ENCODE measurements at places on chromosomes 7 and 10.
A peak's percentile ranks its signal among the peaks of the same experiment; 100 is the strongest.

DNA sequence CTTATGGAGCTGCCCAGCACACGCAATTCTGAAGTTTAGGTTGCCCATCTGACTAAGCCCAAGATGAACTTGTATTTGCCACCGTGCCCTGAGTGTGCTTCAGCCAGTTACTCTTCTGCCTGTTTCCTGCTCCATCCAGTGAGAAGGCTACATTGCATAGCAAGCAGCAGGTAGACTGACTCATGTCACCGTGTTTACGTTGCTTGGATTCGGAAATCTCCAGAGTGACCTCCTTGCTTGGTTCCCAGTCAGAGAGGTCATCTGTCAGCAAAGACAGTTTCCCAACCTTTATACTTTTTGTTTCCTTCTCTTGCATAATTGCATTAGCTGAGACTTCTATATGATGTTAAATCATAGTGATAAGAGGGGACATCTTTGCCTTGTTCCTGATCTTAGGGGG, 30.9 kb downstream of the NACAD start:
- no peak for DNase-seq

GRCh38 chr7:108408296-108408991, 47.8 kb downstream of the NRCAM start:
- no peak for DNase-seq

DNA sequence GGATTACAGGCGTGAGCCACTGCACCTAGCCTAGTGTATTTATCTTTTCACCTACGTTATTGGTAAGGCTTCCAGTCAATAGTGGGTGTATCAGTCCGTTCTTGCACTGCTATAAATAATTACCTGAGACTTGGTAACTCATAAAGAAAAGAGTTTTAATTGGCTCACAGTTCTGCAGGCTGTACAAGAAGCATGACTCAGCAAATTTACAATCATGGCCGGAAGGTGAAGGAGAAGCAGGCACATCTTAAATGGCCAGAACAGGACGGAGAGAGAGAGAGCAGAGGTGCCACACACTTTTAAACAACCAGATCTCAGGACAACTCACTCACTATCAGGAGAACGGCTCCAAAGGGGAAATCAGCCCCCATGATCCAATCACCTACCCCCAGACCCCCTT, 873.3 kb upstream of the AUTS2 start:
- no peak for DNase-seq

GRCh38 chr7:79548727-79549126, 95.3 kb upstream of the MAGI2 start:
- no peak for DNase-seq

GRCh38 chr10:51786016-51786683, 86.8 kb upstream of the CSTF2T start:
- DNase-seq: no peak

- DNase-seq: no peak
Measured at GRCh38 chr10:112429147-112429546, 17.6 kb downstream of the ZDHHC6 start.

GRCh38 chr7:29496355-29497020, 67.1 kb upstream of the PRR15 start:
- no peak for DNase-seq

- no peak for DNase-seq
Measured at GRCh38 chr7:98771519-98771918, 98.3 kb downstream of the TMEM130 start.

- no peak for DNase-seq
Measured at GRCh38 chr10:123884907-123885381, 6.7 kb downstream of the CPXM2 start.

DNA sequence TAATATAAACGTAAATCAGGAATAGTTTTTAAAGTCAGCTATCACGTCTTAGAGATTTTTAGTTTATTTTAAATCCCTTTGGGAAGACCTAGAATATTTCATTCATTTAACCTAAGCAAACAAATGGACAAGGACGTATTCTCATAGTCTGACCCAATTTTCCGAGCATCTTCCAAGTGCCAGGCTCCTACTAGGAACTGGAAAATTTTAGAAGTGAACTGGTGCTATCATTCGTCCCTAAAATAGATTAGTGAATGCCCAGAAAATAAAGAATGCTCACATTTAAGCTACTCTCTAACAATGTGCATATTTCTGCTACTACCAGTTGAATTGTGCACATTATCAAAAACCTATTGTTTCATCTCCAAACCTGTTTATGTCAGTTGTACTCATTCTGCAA, 120.1 kb downstream of the ZFAND4 start:
- no peak for DNase-seq

DNA sequence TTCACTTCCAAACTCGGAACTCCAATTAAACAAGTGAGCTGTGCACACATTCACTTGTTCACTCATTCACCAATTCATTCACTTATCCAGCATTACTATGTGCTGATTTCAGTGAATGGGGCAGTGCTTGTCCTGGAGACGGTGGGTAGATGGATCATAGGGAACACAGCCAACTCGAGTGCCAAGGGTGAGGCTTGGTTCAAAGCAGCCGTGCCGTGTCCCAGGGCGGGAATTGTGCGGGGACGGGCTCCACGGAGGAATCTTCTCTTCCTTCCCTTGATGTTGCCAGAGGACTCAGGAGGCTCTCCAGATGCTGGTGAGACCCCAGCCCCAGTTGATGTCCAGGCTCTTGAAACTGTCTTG, 2.9 kb downstream of the SH2D4B start:
- no peak for DNase-seq

GRCh38 chr10:80356563-80356988, at the start of the genes DYDC1 and DYDC2:
Gene DYDC1, minus strand, starts transcription at chr10:80356755. Its CDS starts 4,154 bp downstream, at chr10:80352601.
Gene DYDC2, plus strand, starts transcription at chr10:80356781. Its CDS starts 5,663 bp downstream, at chr10:80362444.
- peak; percentile 41 for DNase-seq

DNA sequence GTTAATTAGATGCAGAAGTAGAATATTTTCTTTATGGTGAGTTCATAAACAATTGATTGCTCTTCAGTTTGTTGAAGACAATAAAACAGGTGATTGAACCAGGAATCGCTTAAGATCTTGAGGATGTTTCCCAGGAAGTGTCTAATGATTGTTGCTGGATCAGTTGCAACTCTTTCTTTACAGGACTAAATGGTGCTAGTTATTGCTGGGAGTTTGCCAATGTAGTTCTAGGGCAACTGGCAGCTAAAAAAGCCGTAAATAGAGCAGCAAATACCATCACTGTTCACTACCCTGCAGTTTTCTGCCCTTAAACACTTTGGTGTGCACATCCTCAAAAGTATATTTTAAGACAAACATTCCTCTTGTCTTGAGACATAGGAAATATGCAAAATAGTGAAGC, 119.2 kb upstream of the ANK3 start:
- DNase-seq: no peak

- no peak for DNase-seq
Measured at GRCh38 chr10:11235771-11236170, 218.1 kb downstream of the CELF2 start.

GRCh38 chr7:1246871-1247526, 14.3 kb downstream of the UNCX start:
- no peak for DNase-seq

- no peak for DNase-seq
Measured at GRCh38 chr7:130398526-130399090, 18.3 kb downstream of the CPA1 start.

- DNase-seq: no peak
Measured at GRCh38 chr10:77744245-77744644, 106.6 kb upstream of the KCNMA1 start.

DNA sequence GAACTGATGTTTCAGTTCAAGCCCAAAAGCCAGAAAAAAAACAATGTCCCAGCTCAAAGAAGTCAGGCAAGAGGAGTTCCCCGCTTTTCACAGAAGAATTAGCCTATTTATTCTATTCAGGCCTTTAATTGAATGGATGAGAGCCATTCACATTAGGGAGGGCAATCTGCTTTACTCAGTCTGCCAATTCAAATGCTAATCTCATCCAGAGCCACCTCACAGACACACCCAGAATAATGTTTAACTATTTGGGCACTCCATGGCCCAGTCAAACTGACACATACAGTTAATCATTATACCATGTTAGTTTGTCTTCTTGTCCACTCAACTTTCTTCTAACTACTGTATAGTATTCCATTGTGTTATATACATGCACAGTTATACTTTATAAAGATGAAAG, 2.6 kb upstream of the NPSR1 start:
- DNase-seq: no peak

DNA sequence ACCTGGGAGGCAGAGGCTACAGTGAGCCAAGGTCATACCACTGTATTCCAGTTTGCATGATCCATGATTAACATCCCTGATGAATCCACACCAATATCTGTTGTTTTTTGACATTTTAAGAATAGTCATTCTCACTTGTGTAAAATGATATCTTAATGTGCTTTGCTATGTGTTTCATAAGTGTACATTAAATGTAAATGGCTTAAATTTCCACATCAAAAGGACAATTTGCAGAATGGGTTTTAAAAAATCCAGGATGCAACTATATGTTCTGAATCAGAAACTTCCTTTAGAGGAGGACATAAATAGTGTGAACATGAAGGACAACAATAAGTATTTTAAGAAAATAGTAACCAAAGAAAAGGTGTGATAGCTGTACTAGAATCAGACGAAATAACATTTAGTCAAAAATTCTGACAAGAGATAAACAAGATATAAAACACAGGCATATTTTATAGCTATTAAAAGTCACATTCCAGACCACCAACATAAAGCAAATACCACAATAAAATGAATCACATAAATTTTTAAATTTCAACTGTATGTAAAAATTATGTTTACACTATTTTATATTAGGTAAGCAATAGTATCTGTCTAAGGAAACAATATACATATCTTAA, 42.4 kb downstream of the AKR1C3 start:
- no peak for DNase-seq

GRCh38 chr10:84243759-84244158, 1.1 kb upstream of the RGR start:
- DNase-seq: no peak

DNA sequence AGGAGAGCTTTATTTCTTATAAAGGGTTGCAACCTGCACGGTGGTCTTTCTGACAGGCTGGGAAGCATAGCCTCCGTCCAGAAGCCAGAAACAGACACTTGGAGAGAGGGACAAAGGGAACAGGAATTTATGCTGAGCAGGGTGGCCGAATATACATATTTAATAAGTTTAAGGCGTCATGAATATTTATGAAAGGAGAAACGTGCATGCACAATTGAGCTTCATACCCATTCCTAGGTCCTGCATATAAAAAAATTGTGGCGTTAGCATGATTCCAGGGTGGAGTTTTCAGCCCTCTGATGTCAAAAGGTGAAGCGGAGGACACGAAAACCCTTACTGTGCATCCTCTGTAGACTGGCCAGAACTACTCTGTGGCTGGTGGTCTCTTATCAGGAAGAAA, 10.7 kb downstream of the CCDC126 start:
- DNase-seq: no peak

- peak; percentile 59 for DNase-seq
Measured at GRCh38 chr7:5526100-5526905, 102.7 kb upstream of the TNRC18 start.

DNA sequence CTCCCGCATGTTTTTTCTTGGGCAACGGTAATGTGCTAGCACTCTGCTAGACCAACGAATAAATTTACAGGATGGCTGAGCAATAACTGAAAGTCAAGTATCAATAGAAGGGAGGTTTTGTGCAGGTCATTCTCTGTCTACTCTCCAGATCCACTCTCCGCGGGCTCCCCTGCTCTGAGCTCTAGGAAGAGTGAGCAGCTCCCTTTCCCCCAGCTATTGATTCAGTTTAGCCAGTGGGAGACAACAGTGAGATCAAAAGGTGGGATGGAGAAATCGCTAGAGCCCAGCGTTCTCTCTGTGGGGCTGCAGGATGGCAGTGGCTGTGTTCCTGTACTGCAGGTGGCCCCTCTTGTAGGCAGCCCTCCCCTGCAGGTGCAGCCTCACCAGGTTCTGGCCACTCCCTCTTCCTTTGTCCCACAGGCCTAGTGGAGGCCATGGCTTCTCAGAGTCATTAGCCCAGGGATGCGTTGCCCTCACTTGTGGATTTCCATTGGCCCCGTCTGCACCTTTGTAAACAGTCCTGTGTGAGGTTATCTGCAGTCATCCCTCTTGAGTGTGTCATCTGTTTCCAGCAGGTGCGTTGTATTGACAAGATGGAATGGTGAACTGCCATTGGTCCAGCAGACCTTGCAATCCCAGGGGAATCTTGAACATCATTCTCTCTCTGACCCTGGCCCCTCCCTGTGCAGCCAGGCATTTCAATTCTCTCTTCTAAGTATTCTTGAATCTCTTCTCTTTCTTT, 11.1 kb downstream of the MSRB2 start:
- DNase-seq: no peak

GRCh38 chr10:42932735-42933447, 144.0 kb upstream of the RET start:
- DNase-seq: peak; percentile 57

DNA sequence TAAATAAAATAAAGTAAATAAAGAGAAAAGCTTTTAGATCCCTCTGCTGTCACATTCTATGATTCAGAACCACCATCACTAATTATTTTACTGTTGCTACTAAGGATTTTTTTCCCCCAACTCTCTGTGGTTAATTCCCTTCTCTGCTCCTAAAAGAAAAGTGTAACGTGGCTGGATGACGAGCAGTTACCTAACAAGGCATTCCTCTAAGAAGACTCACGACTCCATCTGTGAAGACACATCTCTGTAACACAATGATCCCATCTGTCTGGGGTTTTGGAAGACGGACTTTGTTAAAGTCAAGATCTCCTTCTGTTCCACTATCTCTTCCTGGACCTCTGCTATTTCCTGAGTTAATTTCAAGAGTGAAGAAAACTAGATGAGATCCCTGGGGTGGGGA, 179.9 kb downstream of the SFMBT2 start:
- DNase-seq: no peak

- DNase-seq: no peak
Measured at GRCh38 chr7:134459981-134460380, 1.1 kb upstream of the AKR1B1 start.

DNA sequence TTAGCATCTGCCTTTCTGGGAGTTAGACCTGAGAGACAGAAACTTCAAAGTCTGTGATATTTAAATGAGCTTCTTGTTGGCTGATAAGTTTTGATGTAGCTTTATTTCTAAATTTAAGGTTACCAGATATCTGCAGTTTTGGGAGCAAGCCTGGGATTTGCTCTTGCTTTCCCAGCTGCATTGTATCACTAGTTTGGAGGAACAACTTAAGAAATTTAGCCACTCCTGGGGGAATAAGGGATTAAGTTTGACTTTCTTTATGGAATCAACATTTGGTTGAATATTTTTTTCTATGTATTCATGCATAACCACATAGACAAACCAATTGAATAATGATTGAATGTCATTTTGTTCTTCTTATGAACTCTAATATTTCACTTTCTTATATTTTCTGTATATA, 178.6 kb downstream of the POLR1F start:
- no peak for DNase-seq

- DNase-seq: no peak
Measured at GRCh38 chr7:31892099-31892829, 177.9 kb downstream of the PDE1C start.

GRCh38 chr10:120978589-120979252, 127.6 kb downstream of the WDR11 start:
- no peak for DNase-seq

DNA sequence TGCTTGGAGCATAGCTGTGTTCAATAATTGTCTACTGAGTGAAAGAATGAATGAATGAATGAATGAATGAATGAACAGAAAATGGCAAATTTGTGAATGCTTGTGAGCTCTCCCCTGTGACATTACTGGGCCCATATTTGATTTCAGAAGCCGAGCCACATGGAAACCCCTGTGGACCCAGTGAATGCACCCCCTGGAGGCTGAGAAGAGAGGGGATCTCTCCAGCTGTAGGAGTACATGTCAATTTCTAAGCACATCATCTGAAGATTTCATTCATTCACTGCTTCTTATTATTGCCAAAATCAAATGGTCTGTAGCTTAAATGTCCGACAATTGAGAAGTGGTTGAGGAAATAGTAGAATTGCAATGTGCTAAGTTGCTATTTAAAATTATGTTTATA, 58.3 kb upstream of the DOCK1 start:
- DNase-seq: no peak
